Stimulated activated CD8-positive, alpha-beta memory T cell treated with anti-CD3 and anti-CD28 coated beads, Interleukin-7, amount 100 ng/mL, for 1 hour (primary cell): ENCODE measurements at places on chromosomes 3 and 15.

DNA sequence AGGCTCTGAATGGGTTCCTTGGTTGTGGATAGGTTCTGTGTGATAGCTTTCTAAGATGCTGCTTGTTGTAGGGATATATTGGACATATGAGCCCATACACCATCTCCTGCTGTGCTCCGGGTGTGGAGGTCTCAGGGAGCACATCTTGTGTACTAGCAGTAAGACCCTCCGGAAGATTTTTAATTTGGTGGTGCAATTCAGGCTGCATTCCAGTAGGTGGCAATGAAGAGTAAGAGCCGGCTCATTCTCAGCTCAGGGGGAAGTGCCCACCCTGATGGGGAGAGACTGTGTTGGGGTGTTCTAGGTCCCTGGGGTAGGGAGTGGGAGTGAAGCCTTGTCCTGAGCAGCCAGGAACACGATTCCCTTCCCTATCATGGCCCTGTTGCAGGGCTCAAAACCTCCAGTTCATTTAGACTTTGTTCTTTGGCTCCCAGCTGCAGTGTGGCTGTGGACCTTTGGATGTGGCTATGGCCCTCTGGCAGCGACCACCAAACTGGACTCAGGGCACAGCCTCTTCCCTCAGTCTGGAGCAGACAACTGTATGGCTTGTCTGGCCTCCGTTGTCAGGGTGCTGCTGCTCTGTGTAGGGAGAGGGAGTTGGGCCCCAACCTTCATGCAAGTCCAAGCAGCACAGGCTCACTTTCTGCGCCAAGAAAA is 104.7 kb downstream of the UNC13C start:
- no peak for DNase-seq

DNA sequence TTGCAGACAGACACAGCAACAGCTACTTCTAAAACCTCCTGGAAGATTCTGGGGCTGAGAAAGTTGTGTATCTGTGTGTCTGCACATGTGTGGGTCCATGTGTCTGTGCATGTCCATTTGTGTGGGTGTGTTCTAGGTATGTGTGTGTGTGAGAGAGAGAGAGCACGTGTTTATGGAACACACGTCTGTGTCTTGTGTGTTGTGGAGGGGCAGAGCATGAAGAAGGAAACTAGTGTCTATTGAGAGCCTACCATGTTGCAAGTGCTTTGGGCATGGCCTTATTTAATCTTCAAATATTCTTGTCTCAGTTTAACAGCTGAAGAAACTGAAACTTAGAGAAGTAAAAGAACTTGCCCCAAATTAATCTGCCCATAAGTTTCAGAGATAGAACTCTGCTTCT is 327.5 kb downstream of the UACA start:
- no peak for DNase-seq

DNA sequence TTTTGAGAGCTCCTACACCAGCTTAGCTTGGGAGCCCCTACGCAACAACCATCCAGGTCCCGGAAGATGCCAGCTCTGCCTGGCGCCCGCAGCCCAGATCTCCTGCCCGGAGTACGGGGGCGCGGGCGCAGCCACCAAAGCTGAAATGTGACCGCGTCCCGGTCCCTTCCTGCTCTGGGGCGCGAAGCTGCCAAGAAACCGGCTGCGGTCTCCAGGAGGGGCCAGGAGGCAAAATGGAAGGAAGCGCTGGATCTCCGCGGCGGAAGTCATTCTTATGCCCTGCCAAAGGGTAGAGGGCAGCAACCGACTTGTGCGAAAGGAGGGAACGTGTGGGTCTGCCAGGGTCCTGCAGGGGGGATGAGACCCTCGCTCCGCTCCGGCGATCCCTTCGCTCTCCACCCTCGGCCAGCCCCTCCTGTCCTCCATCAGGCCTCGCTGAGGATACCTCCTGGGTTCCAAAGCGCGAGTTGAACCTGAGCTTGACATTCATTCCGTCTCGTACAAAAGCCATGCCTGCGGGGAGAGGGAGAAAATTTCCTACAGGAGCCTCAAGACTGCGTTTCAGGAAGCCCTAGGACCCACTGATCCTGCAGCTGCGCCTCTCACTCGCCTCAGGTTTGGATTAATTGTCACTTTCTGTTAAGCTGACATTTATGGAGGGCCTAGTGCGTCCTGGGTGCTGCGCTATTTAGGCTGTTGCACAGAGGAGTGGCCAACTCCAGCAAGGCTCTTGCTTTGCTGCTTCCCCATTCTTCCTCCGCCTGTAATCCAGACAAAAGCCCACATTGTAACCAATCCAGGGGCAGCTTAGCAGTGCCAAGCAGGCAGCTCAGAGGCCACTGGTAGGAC is 98.3 kb upstream of the VGLL3 start:
- no peak for DNase-seq

- no peak for DNase-seq
These were observed 30.2 kb upstream of the AMOTL2 start for GRCh38 chr3:134404366-134404885.

GRCh38 chr3:64214381-64215018 is 10.8 kb downstream of the PRICKLE2 start:
- no peak for DNase-seq

GRCh38 chr15:67670647-67671305 is 128.3 kb downstream of the MAP2K5 start:
- DNase-seq = no peak

DNA sequence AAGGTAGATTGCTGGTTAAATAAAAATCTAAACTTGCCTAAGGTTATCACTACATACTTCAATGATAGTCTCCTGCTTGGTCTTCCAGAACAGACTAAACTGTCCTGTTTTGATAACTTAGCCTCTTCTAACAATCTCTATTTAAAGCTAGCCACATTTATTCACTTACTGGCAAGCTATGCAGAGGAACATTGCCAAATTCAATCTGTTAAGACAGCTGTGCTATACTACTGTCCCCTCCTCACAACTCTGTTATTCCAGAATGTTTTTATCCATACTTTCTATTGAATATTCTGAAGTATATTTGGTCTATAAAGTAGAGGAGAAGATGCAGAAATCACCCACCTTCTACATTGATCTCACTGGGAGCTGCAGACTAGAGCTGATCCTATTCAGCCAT is 594.0 kb upstream of the CCDC54 start:
- DNase-seq = no peak

DNA sequence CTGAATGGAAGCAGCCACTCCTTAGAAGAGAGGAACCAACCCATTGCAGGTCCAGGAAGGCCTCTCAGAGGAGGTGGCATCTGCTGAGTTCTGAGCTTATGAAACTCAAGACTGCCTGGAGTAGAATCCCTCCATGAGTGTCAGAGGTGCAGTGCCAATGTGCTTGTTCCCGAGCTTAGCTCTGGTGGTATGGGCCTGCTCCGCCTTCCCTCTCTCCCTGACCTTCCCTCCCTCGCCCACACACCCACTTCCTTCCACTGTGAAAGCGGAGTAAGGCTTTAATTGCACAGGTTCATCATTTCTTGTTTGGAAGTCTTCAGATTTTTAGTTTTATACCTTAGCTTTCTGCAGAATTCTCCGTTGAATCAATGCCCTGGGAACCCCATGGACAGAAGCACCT is 208.0 kb upstream of the BHLHE40 start:
- no peak for DNase-seq

GRCh38 chr3:159583662-159584061 is 405.0 kb upstream of the IL12A start:
- DNase-seq = no peak

DNA sequence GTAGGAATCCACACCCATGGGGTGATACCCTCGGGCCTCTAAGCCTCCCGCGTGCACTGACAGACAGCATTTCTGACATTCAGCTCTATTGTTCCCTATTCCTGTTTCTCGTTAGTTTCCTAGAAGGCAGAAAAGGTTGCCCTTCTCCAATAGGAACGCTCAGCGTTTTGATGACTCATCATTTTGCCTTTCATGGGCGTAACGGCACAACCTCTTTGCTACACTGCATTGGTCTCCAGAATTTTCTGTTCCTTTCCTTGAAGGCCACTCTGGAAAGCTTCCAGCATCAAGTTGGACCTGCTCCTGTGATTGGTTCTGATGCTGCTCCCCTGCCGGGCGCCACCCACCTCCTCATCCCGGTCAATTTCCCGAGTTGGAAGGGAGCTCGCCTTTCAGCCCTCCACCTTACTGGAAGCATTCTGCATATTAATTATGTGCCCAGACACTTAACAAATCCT is 13.0 kb upstream of the TNK2 start:
- no peak for DNase-seq

GRCh38 chr3:11555211-11555782 is 88.4 kb downstream of the VGLL4 start:
- DNase-seq = no peak

- DNase-seq = no peak
These were observed 43.1 kb downstream of the CEMIP start for GRCh38 chr15:80822256-80822655.

DNA sequence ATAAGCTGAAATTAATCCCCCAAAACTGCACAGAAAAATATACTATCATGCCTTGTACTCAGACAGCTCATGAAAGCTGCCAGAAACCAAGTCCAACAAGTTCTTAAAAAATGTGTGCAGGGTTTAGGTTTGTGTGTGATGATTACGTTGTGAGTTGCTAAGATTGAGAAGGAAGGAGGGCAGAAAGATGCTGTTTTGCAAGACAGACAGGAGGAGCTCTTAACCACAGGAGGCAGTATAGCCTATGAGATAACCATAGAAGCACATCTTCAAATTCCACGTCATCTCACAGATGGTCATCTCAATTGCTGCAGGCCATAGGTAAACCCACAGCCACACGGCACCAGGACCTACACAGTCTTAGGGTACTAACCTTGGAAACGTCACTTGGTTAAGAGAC is 191.9 kb downstream of the STT3B start:
- DNase-seq = no peak

GRCh38 chr3:99891610-99892285 is 74.1 kb downstream of the CMSS1 start:
- no peak for DNase-seq

DNA sequence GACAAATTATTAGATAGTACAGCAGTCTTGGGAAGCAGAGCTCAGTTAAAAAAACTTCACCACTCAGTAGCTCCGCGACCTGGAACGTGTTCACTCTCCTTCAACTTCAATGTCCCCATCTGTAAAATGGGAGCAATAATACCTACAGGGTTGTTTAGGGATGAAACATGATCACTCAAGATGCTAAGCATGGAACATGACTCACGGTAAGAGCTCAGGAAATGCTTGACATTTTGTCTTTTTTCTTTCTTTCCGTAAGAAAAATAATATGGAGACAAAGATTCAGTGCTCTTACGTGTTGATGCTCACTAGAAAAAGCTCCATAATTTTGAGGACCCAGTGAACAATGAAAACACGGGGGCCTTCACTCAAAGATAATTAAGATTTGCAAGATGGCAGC is 606.7 kb upstream of the MDFIC2 start:
- no peak for DNase-seq
